ENCODE measurements at places on chromosomes 6 and 20.

DNA sequence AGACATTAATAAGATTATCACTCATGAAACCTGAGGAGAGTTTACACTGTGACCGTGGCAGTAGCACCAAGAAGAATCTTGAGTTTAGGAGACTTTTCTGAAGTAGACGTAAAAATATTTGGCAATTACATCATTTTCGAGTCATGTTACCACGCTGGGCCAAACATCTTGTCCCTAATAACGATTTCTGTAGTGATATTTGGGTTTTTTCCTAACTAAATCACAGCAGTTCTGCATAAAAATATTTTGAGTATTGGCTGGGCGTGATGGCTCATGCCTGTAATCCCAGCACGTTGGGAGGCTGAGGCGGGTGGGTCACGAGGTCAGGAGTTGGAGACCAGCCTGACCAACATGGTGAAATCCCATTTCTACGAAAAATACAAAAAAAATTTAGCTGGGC is 262.4 kb downstream of the PHF3 start:
- no peak for DNase-seq

- DNase-seq: no peak
Observed at GRCh38 chr20:1803932-1804501, 91.2 kb upstream of the SIRPA start.

- no peak for DNase-seq
Observed at GRCh38 chr6:57141451-57142177, 30.5 kb upstream of the BAG2 start.

- DNase-seq: no peak
Observed at GRCh38 chr6:12351672-12352071, 61.5 kb downstream of the EDN1 start.

DNA sequence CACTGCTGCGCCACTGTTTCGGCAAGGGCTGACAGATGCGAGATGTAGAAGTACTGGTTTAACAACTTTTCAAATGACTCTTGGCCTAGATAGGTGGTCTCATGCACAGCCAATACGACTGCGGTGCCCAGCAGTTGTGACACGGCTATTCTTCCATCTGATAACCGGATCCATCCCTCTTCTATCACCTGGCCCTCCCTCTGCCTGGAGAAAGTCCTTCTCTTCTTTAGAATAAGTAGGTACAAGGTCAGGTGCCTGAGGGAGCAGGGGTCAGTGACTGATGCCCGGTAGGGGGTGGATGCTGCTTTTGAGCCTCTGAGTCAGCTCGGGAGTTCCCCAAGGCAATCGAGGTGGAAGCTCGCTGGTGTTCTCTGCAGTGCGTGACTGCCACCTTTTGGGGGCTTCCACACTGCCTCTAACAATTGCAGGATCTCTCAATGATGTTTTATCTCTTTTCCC is 166.8 kb upstream of the GRIK2 start:
- peak; percentile 0 for DNase-seq

DNA sequence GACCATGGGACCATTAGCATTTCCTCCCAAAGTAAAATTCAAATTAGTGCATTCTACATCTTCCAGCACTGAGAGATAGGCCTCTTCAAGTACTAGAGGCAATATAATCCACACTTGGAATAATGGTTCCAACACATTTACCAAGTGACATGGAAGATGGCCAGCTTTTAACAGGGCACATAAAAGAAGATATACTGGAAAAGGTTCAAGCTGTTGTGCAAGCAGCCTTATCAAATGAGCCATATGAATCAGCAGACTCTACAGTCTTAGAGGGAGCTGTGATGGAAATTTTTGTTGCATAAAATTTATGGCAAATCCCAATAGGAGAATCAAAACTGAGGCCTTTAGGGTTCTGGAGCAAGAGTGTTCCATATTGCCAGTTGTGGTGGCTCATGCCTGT is 526.6 kb upstream of the IRAK1BP1 start:
- DNase-seq: no peak

GRCh38 chr6:108902382-108902792 is 54.2 kb downstream of the ARMC2 start:
- no peak for DNase-seq

- DNase-seq: no peak
Observed at GRCh38 chr6:85419046-85419759, 30.7 kb upstream of the NT5E start.

GRCh38 chr6:106745197-106745770 is 115.9 kb downstream of the QRSL1 start:
- DNase-seq: no peak

GRCh38 chr6:97427648-97428047 is 144.6 kb upstream of the MMS22L start:
- DNase-seq: no peak

Data from activated T-cell treated with anti-CD3 and anti-CD28 coated beads, Interleukin-2, amount 50 U/mL, for 72 hours (primary cell).